ENCODE measurements at places on chromosomes 3 and 15.

DNA sequence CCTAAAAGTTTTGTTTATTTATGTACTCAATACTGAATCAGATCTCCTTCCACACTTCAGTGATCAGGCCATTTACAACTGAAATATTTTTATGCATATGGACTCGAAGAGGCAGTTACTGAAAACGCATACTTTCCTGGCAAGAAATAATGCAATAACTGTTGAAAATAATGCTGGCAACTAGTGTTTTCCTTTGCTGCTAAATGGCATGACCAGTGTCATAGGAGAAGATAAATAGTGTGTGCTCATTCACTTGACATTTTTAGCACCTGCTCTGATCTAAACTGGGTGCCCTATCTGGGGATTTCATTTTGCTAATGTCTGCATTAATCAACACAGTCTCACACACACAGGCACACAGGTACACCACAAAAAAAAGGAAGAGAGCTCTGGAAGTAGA is 695.2 kb downstream of the TUSC7 start:
- DNase-seq, result no peak

DNA sequence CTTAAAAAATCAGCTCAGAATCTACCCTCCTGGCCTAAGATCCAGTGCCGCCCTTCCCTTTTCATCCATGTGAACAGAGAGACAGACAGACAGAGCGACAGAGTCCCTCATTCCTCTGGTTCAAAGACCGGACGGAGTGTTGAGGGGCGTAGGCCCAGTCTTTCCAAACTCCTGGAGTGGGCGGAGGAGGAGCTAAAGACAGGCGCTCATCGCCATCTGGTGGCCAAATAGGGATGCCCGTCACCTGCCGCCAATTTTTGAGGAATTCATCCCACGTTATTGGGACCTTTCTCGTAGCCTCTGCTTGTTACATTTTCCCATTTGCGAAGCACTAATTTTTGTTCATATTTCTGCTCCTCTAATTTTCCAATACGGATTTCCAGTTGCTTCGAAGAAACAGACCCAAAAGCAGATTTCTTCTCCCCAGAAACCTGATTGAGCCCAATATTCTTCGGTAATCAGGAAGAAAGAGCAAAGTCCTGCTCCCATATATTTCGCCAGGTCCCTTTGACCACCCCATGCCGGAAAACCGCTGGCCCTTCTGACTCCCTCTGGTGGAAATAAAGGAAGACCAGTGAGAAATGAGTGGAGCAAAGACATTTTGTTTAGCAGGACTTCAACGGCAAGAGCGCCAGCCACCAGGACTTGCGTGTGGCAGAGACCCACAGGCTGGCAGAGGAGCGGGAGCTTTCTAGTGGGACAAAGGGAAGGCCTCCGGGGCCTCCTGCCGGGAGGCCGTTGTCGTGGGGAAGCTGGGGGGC is 88.0 kb downstream of the LRRK1 start:
- DNase-seq, result peak; percentile 82

- no peak for DNase-seq
Measured at GRCh38 chr3:97278506-97278905, 464.1 kb downstream of the EPHA6 start.

DNA sequence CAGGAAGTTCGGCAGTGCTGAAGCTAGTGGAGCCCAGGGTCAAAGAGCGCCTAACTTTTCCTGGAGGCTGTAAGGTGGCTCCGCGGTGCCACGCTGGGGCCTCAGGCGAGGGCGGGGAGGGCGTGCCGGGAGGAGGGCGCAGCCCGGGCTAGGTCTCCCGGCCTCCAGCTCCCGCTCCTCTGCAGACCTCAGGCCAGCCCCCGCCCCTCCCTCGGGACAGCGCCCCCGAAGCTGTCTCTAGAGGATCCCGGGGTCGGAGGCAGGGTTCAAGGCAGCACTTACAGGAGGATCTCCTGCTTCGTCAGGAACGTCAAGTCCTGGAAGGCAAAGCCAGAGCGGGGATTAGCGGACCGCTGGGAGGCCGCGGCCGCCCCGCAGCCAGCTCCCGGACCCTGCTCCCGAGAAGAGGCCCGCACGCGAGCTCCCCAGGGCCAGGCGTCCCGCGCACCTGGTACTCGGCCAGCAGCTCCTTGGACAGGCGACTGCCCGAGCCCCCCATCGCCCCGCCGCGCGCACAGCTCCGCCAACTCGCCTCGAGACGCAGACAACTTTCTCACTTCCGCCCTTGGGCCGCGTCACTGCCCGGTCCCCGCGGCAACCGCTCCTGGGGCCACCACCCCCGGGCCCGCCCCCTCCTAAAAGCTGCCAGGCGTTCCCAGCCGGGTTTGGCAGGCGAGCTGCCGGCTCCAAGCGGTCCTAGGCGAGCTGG is at the start of gene CIB1:
Gene CIB1 (minus strand): TSS at position 555 of the 709 bp plus-strand sequence. CDS start 56 bp downstream, at position 499.
- peak; percentile 97 for DNase-seq

DNA sequence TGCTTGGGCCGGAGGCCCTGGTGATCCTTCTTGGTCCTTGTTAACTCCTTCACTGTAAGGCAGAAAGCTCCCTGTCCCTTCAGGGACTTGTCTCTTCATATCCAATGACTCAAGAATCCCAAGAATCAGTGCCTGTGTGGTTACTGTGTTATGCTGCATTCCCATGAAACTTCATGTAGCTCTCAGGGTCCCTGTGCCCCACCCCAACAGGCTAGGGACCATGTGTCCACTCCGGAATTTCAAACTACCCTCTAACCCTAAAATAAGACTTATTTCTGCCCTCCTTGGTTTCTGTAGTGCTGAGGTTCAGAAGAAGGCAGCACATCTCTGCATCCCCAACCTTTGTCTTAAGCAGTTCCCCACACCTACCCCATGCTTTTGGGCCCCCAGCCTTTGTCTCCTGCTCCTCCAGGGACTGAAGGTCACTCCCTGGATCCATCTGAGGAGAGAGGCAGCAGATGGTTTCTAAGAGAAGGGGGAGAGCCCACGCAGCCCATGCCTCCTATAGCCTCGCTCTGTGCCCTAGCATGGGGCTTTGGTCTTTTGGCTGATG is 531 bp upstream of the MAP1A start:
- DNase-seq, result peak; percentile 85

DNA sequence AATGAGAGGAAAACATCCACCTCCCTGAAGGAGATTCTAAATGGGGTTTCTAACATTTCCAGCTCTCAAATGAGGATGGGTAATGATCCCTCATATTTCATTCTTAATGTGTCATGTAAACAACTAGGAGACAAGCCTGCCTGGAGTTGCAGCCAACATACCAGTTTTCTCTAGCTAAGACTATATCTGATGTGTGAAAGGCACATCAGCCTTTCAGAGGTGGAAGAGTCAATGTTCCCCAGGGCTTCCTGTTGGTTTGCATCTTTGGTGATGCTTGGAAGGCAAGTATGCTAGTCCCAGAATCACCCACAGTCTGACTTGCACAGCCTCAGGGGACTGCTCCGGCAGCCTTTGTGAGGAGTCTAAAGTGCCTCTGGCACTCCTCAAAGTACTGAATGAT is 921.2 kb downstream of the SQOR start:
- DNase-seq, result no peak

GRCh38 chr3:98954242-98954641 is 52.7 kb upstream of the DCBLD2 start:
- peak; percentile 82 for DNase-seq

DNA sequence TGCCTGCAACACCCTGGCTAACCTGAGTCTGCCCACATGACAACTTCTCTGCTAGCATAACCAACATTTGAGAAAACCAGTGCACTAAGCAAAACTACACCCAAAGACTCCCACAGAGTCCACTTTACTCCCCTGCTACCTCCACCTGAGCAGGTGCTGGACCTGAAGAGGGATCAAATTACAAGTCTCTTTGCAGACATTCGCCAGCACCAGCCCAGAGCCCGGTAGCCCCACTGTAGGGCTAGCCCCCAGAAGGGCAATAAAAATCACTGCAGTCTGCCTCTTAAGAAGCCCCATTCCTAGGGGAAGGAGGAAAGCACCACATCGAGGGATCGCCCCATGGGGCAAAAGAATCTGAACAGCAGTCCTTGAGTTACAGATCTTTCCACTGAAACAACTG is 472.2 kb downstream of the GRM7 start:
- no peak for DNase-seq

- DNase-seq, result no peak
Measured at GRCh38 chr3:156360963-156361362, 194.0 kb downstream of the SSR3 start.

GRCh38 chr3:193744048-193744821 is 151.2 kb downstream of the OPA1 start:
- no peak for DNase-seq

- DNase-seq, result no peak
Measured at GRCh38 chr3:42120866-42121265, 29.7 kb downstream of the TRAK1 start.

DNA sequence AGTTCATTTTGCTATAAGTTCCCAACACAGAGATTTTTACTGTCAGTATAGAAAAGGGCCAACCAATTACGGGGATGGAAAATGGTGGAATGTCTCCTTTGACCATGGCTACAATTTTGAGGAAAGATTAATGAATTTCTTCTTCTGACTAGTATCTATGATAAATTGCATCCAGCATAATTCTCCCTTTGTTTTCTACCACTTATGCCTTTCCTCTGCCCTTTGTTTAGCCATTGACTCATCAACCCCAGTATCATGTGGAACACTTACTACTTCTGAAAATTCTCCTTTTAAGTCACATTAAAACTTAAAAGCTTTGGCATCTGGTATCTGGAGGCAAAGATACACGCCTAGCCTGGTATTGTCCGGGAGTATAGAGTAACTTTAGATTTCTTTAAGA is 92.9 kb upstream of the CADPS start:
- DNase-seq, result no peak

GRCh38 chr3:73432023-73432705 is 192.6 kb downstream of the PDZRN3 start:
- DNase-seq, result peak; percentile 65
